Stimulated activated naive CD4-positive, alpha-beta T cell treated with Interleukin-2 at 50 U/mL for 16 hours (primary cell): ENCODE measurements at places on chromosomes 1 and 21.

DNA sequence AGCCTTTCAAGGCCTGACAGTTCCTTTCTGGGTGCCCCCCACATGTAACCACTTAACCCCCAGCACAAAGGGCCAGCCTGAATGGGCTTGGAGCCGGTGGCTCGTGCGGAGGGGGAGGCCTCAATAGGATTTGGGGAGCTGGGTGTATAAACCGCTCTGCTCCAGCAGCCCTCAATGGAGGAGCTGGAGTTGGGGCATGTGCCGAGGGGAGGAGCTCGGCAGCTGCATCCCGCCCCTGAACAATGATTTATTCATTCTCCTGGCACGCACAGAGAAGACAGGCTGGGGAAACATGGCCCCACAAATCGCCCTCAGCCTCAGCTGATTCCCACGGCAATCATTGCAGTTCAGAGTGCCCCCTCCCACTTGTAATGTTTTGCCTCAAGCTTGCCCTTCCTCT lies 6.9 kb upstream of the C1orf216 start:
- DNase-seq: no peak

- DNase-seq: no peak
Measured at GRCh38 chr21:42475036-42475435, 21.0 kb downstream of the RSPH1 start.

GRCh38 chr1:156806512-156807440 lies 9.9 kb downstream of the SH2D2A start:
- DNase-seq: no peak

GRCh38 chr1:224256640-224257039 lies 73.3 kb downstream of the NVL start:
- no peak for DNase-seq

DNA sequence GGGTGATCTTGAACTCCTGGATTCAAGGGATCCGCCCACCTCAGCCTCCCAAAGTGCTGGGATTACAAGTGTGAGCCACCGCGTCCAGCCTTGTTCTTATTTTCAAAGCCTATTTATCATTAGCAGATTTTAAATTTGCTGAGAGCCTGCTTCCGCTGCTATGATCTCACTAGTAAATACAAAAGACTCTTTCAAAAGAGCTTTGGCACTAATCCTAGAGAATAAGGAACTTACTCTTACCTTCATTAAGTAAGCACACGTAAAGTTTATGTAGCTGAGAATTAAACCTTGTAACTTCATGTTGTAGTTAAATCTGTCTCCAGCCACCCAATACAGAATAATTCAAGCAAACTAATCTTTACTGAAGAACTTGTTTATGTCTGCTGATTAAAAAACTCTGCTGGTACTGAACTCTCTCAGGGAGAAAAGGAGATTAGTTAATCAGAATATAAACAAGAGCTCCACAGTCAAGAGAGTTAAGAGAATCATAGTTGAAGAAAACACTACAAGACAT lies 72.3 kb downstream of the RUSC1 start:
- no peak for DNase-seq

DNA sequence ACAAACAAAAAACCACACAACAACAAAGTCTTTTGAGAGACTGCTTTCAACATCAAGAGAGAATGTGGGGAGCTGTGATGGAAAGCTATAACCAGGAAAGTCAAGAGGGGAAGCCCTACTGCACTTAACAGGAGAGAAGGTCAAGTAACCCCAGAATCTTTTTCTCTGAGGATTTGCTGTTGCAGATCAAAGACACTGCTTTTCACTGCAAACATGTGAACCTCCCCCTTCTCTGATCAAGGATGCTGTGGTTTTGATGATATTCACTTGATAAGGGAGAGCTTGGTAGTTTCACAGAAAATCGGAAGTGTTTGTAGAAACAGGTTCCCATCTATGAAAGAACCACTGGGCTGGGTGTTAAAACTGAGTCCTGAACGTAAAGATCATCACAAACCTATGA lies 4.8 kb downstream of the ETV3 start:
- DNase-seq: no peak

DNA sequence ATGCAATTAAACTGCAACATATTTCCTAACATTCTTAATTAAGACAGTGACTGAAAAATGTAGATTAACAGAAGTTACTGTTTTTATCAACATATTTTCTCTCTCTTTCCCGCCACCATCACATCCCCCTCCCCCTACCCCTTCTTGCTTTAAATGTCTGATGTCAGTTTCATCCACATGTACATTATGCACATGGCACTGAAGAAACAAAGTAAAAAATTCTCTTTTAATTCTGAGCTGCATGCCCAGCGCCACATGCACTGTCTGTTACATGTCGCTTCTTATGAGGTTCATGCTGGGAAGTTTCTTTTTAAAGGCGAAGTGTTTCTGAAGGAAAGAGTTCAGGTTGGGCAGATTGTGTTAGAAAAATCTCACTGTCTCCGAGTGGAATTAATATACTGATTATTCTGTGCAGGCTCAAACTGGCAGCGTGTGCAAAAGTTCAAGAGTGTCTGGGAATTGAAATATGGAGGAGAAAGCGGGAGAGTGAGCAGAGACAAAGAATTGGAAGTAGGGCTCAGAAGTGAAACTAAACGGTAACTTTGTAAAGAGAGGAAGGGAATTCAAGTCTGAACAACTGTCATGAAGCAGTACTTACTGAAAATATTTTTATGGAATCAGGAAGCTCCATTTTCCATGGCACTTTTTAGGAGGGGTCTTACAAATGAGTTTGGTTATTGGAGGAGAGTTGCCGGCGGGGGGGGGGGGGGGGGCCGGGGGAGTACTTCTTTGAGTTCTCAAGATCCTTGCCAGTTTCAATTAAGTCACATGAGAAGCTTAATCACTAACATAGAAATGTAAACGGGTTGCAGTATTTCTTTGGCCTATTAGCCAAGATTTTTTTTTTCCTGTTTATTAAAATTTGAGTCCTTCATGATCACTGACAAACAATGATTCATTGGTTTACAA lies 217.6 kb downstream of the SDCCAG8 start:
- no peak for DNase-seq

- DNase-seq: no peak
Measured at GRCh38 chr1:98949621-98950020, 55.0 kb downstream of the PLPPR5 start.

DNA sequence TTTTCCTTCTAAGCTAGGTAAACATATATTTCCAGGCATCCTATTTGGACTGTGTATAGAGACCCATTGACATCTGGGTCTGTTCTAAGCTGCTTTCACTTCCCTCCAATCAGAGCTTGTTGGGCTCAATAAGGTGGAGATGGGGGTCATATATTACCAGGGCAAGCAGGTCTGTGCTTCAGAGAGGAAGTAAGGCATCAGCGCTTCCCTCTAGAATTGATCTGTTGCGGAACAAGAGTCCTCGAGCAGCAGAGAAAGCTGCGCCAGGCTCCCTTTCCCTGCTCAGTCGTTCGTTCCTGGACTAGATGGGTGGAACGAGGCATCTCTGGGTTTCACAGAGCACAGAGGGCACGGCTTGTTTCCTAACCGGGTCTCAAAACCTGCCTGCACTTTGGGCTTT lies 63.5 kb downstream of the DISC1 start:
- no peak for DNase-seq

- DNase-seq: no peak
Measured at GRCh38 chr1:243406424-243406823, 150.6 kb downstream of the SDCCAG8 start.

DNA sequence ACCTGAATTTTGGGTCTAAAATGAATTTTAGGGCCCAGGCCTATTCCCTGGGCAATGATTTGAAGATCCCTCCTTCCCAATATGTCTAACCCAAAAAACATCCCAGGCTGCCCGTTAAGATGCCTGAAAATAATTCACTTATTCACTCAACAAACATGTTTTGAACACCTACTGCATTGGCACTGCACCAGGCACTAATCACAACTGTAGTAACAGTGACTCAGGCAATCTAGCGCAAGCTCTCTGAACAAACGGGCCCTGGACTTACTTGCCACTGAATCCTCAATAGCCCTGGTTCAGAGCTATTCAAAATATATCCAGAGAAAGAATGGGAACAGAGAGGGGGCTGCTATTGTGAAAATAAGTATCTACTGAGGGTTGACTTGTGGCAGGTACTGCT lies 4.2 kb downstream of the CD244 start:
- DNase-seq: no peak

DNA sequence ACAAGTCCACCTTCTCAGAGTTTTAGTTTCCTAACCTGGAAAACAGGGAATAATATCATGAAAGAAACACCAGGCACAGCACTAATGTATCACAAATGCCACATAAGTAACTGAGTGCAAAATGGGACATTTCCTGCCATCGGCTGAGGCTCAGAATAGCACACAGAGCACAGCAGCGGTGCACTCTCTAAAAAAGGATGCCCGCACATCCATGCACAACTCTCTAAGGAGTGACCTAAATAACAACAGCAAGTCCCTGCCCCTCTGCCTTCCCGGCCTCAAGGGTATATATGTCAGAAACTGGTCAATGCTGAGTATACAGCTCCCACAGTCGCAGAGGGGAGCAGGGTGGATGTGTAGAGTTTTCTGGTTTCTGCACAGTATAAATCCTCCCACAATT lies 100.1 kb upstream of the ERG start:
- no peak for DNase-seq

- DNase-seq: no peak
Measured at GRCh38 chr1:26945728-26946127, 14.5 kb downstream of the KDF1 start.

- DNase-seq: no peak
Measured at GRCh38 chr1:231924180-231924579, 297.6 kb downstream of the DISC1 start.

DNA sequence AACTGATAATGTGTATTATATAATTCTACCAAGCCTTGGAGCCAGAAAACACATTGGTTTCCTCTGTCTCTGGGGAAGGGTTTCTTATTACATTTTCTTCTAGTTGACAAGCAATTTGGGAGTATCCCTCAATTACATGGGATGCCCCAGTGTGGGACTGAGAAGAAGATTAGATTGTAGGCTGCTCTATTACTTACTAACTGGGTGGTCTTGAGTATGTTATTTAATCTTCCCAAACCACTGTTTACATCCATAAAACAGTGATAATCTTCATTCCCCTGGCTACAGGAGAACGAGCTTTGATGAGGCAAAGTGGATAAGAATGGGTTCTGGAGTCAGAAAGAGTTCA lies 105.8 kb downstream of the TSEN15 start:
- DNase-seq: no peak

DNA sequence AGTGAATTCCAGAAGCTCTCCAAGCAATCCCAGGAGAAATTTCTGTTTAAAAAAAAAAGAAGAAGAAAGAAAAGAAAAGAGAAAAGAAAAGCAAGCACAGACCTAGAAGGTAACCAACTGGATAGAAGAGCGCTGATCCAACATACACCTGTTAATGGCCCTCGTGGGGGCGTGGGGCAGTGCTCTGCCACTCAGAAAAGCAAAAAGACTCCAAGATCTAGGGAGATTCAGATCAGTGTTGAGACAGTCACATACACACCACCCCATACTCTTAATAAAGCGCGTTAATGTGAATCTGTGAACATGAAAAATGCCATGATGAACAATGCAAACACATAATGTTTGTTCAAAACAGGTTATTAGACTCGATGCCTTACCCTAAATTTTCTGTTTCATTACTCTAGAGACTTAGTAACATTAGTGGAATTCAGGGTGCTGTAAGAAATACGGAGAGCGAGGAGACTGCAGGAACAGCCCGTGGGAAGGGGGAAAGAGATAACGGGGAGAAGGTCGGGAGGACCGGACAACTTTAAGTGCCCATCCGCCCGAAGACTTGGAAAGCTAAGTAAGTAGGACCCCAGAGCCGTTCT lies 406 bp downstream of the NME7 start:
- DNase-seq: no peak

GRCh38 chr1:184945678-184946412 lies 28.5 kb downstream of the NIBAN1 start:
- no peak for DNase-seq

DNA sequence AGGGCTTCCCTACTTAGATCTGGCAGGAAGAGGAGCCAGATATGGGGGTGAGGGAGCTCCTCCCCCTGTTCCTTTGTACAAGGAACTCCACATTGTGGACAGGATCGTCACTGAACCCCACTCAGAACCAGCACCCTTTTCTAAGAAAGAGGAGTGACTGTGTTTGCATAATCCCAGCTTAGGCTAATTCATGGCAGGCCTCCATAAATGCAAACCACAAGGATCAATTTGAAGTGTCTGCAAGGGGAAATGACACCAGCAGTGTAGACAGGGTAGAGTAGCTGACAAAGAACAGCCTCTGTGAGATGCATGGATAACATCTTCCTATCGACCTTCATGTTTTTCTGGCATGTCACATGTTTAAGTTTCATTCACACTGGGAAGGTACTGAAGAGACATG lies 11.7 kb downstream of the MX1 start:
- no peak for DNase-seq

DNA sequence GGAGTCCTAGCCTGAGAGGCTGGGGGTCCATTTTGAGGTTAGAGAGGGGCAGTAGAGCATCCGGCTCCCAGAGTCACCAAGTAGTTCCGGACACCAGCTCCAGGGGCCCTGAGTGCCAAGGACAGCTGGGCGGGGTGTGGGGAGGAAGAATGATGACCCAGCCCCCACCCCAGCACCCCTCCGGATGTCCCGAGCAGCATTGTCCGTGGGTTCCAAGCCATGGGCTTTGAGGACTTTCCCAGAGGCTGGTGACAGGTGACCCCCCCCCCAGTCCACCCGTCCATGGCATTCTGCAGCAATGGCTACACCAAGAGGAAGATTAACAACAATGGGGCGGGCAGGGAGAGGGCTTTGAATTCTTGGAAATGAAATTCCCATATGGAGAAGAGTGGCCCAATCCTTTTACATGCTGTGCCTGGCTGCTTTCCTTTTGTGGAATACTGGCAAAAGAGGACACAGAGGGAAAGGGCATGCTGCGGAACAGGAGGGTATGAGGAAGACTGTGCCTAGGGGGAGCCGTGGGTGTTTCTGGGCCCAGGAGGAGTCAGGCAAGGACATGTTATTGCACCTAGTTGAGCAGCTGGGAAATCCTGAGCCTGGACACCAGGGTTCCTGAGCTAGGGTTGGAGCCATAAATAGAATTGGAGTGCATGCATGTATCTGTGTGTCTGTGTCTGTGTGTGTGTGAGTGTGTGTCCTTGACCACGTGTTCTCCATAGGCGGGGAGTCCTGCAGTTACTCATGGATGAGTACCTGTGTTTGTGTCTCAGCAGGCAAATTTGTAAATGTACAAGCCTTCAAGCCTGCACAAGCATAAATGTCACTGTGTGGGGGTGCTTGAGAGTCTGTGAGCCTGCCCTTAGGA lies 956 bp downstream of the ATP1A2 start:
- no peak for DNase-seq

DNA sequence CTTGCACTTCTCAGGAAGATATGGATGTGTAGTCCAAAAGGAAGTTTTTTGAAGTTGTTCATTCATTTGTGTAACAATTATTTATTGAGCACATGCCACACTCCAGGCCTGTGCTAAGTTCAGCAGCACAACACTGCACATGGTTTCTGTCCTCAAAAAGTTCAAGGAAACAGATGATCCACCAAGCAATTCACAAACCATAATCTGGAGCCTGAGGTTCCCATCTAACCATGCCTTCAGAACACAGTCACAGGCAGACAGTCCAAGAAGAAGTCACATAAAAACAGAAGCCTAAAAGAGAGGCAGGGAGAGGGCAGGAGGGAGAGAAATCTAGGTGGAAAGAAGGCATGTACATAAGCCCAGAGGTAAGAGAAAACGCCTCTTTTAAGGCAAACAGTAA lies 1.9 kb downstream of the CD48 start:
- no peak for DNase-seq

- DNase-seq: no peak
Measured at GRCh38 chr1:77467741-77468140, 185.9 kb downstream of the AK5 start.

GRCh38 chr1:246772686-246773085 lies 48.5 kb downstream of the SCCPDH start:
- no peak for DNase-seq
